ENCODE measurements at places on chromosomes 4 and X.

- no peak for DNase-seq
Observed at GRCh38 chr4:12635629-12636028, 848.5 kb downstream of the RAB28 start.

DNA sequence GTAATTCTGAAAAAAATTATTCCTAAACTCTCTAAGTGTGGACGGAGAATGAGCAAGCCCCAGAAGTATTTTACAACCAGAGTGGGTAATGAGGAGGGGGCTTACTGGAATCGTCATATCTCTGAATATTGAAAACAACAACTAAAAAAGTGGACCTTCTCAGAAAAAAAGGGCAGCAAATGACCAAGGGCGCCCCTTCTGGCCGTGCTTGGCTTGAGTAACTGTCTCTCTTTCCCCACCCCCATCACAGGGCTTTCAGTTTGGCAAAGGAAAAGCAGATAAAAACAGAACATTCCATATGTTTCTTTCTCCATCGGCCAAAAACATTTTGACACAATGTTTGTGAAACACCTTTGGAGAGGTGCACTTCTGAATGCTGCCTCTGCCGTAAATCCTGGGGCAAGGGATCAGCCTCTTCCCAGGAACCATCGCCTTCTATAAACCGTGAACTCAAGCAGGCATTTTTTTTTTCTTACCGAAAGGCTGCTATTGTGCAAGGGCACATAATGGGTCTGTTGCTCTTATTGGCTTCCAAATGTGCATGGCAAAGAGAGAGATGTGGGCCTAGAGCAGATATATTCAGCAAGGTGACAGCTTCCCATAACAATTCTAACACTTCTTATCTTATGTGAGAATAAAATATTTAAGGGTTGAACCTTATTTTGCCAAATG, 115.4 kb downstream of the PARM1 start:
- DNase-seq, result no peak

DNA sequence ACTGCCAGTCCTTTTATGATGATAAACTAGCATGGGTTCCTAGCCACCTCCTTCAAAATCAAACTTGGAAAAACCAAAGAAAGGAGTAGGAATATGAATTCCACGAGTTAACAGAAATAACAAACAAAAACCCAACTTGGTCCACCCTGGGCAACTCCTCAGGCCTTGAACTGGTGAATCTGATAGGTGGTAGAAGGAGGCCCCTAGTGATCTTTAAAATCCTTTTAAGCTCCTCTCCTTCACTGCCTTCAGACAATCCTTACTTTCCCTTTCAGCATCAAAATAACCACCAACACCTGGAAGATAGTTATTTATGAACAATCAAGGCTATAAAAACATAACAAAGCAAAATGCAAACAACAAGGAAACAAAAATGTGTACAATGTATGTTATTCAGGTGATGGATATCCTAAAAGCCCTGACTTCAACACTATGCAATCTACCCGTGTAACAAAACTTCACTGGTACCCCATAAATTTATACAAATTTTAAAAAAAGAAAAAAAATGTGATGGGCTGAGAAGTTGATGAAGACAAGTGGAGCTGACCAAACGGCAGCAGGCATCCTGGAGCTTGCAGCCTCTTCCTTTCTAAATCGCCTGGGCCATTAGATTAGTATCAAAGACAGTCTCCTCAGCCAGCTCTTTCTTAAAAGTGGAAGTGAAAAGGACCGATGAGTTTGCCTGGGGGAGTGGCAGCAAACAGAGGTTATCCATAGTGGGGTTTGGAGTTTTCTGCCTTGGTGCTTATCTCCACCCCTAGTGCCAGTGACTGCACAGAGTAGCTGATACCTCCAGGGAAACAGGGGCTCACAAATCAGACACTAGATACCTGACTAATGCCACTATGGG, 179.6 kb downstream of the TMA16 start:
- DNase-seq, result no peak

GRCh38 chr4:11436084-11436483, 7.4 kb upstream of the HS3ST1 start:
- no peak for DNase-seq

DNA sequence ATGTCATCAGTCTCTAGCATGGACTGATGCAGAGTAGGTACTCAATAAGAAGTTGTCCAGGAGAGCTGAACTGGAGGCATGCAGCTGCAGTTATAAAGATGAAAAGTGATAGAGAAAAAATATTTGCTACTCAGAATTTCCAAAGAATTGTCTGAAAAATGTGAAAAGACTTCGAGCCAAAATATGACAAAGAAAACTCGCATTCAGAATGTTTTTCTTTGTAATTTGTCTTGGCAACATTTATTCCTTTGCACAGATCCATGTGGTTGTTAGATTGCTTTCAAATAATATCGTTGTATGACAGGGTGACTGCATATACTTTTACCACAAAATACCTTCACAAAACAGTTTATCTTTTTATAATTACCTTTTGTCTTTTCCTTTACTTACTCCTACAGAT, 128.0 kb upstream of the SLC4A4 start:
- no peak for DNase-seq

GRCh38 chrX:58025979-58026378, 115.7 kb upstream of the ZXDA start:
- no peak for DNase-seq

DNA sequence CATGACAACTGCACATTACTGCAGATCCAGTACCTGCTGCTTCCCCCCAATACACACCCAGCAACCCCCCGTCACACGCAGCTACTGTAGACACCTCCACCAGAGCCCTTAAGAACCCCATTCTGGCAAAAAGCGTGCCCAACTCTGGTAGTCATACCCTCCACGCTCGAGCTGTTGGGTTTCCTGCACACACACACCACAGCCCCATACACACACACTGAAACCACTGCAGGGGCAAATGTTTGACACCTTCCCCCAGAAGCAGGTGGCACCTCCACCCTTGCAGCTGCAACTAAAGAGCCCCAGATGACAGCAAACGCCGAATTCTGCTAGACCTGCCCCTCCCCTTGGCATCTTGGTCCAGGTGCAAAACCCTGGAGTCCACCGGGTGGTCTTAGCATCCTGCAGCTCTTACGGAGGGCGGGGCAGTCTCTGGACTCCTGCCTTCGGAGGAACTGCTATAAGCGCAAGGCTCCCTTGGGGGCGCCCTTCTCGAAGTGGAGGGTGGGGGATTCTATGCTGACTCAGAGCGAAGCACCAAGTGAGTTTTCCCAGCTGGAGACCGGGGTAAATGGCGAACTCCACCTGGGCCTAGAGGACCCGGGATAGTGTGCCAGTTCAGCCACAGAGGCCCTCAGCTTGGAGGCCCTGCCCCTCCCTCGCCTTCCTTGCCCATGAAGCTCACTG, 1.5 kb downstream of the FRMPD3 start:
- peak; percentile 54 for DNase-seq

Measured in stimulated activated effector memory CD8-positive, alpha-beta T cell treated with anti-CD3 and anti-CD28 coated beads, Interleukin-12 subunit alpha, Interleukin-12 subunit beta, amount 100 ng/mL, for 72 hours (primary cell).